ENCODE measurements at places on chromosomes 7 and 10.
A peak's percentile ranks its signal among the peaks of the same experiment; 100 is the strongest.

DNA sequence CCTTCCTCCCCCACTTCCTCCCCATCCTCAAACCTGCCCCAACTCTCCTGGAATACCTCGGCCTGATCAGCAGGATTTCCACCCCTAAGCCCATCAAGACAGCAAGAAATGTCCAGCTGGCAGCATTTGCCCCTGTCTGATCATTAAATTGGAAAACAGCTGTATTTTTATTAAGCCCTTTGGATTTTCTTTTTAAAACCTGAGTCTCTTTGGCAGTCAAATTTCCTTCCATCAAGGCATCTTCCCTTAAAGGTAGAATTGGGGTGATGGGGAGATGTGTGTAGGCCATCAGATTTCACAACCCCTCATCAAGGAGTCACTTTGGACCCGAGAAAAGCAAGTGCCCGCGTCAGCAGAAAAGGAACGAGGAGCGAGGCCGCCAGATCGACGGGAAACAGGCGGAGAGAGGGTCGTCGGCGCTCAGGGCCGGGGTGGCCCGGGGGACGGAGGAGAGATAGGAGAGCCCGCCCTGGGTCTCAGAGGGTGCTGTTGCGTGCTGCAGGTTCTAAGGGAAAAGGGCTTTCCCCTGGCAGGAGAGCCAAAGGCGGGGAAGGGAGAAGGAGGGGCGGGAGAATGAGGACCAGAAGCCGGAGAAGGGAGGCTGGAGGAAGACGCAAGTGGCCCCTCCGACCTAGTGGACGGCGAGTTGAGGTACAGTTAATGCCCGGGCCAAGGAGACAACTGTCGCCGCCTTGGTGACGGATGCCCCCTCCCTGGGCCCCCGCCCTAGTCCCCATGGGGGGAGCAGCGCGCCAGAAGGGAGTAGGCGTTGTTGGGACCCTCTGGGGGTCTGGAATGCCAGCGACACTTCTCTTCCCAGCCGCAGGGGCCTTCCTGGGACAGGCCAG, 11.5 kb upstream of the GATA3 start:
- DNase-seq: no peak

- DNase-seq: no peak
These were observed 65.7 kb downstream of the ABRAXAS2 start for GRCh38 chr10:124867304-124867703.

GRCh38 chr7:1616741-1617140, 46.9 kb upstream of the PSMG3 start:
- no peak for DNase-seq

- DNase-seq: no peak
These were observed 923 bp downstream of the TNPO3 start for GRCh38 chr7:129053938-129054437.

- no peak for DNase-seq
These were observed 7.8 kb upstream of the GPR141 start for GRCh38 chr7:37675749-37676148.

DNA sequence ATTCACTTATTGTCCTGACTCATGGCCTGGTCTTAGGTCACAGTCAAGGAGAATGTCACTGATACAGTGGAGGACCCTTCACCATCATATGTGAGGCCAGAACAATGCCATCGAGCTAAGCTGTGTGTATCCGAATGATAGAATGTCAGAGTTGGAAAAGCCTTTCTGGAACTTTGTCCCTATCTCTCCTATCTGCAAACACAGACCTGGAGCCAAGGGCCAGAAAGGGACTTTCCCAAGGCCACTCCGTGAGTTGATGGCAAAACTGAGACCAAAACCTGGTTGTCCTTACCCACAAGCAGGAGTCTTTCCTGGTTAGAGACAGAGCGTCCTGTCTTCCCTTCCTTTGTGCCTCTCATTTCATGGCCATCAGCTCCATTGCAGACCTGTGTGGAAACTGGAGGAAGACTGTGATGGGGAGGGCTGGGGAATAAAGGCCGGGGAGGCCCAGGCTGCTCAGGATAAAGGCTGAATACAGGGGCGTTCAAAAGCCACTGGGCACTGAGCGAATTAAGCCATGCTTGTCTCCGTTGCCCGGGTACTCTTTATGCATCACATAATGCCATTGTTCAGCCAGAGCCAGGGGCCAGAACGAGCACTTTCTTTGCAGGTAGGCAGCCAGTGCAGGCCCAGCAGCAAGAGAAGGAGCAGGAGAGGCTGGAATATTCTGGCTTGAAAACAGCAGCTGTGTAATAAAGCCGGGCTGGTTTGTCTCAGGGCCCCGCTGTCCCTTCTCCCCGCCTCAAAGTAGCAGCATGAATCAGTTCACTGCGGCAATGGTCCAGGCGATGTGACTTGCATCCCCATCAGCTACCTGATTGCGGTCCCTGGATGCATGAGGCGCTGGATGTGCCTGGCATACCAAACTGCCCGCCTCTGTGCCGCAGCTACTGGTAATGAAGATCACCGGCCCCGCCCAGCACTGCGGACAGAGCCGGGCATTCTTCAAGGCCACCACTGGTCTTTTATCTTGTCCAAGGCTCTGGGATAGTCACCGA, 143.0 kb downstream of the RPS24 start:
- DNase-seq: no peak

DNA sequence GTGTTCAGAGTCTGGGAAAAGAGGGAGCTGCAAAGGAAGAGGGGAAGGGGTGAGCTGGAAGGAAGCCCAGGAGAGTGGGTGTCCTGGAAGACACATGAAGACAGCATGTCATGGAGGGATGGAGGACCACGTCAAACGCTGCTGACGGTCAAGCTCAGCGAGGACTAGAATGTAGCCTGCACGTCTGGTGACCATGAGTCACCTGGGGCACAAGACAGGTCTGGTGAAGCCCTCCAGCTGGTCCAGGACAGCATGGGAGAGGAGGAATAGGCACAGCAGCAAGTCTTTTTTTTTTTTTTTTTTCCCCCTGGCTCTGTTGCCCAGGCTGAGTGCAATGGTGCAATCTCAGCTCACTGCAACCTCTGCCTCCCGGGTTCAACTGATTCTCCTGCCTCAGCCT, 19.6 kb upstream of the AMZ1 start:
- DNase-seq: no peak

DNA sequence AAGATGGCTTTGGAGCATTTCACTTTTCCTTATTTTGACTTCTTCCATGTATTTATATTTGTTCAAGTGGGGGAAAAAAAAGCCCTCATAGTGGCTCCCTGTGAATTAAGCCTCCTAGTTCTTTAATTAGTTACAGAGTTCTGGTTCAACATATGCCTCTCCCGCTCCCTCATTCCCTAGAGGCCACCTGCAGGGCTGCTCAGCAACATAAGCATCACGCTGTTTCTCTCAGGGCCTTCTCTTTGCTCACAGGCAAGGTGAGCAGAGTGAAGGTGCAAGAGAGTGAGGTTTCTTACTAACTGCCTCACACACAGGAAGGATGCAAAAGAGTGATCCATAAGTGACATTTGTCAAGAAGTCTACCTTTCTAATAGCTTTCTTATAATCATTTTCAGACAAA, 196.7 kb downstream of the SEMA3E start:
- no peak for DNase-seq

GRCh38 chr7:106865130-106866041, at the start of gene PIK3CG:
TSS of gene PIK3CG (plus strand) at chr7:106865282. CDS start at chr7:106867562, 2,280 bp downstream.
- DNase-seq: peak; percentile 73

DNA sequence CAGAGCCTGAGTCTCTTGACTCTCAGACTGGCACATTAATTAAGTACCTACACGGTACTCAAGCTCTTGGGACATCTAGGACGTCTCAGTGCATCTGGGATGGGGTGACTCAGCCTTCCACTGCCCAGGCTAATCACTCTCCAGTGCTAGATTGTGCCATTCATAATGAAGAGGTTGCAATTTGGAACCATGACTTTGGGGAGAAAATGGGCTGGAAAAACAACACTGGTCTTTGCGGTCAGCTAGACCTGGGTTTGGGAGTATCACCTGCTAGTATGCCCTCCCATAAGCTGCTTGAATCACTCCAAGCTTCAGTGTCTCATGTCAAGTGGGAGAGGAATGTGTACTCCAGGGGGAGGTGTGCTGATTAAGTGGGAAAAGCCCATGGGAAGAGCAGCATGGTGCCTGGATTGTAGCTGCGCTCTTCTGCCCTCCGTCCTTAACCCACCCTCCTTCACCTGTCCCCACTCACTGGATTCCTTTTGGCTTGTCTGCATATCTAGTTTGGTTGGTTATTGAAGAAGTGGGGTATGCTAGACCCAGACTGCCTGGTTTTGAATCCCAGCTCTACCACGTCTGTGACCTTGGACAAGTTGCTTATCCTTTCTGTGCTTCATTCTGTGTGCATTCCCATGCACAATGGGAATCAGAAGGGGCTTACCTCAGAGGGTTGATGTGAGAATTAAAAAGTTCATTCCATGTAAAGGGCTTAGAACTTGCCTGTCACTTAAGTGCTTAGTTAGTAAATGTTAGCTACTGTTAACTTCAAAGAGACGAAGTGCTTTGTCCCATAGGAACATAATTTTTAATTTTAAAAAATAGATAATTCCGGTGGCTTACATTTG, 3.8 kb downstream of the NFE2L3 start:
- DNase-seq: no peak

- no peak for DNase-seq
These were observed 4.1 kb upstream of the SFR1 start for GRCh38 chr10:104117839-104118323.

DNA sequence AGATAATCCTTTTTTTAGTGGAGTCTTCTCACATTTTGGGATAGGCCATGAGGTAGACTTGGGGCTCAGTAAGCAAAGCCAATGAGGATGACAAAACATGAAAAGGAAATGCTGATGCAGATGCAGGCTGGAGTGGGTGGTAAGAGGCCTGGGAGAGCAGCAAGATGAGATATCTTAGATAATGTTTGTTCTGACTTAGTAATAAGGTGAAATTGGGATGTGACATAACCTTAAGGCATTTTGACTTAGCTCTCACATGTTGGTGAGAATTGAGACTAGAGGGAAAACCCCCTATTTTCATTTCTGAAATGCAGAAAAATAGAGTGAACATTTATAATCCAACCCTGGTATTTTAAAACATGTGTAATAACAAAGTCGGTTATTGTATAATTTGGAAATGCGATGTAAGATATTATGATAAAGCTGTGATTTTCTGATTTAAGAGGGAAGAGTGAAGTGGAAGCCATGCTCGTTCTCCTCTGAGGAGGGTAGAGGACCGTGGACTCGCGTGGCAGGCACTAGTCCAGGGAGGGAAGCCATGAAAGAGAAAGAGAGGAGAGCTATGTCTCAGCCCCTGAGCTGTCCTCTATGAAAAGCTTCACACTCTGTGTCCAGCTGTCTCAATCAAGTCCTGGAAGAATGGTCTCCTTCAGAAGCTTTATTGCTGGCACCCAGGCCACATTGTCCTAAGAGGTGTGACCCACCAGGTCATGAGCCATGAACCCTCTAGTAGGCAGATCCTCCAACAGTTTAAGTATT, 57.3 kb downstream of the ST7 start:
- DNase-seq: no peak

GRCh38 chr10:103921750-103922195, 3.8 kb upstream of the STN1 start:
- DNase-seq: peak; percentile 27

- DNase-seq: no peak
These were observed 50.8 kb downstream of the SUFU start for GRCh38 chr10:102554531-102554930.

GRCh38 chr7:27344471-27344870, 101.9 kb downstream of the EVX1 start:
- no peak for DNase-seq

- no peak for DNase-seq
These were observed 3.5 kb downstream of the GCK start for GRCh38 chr7:44185729-44186128.

DNA sequence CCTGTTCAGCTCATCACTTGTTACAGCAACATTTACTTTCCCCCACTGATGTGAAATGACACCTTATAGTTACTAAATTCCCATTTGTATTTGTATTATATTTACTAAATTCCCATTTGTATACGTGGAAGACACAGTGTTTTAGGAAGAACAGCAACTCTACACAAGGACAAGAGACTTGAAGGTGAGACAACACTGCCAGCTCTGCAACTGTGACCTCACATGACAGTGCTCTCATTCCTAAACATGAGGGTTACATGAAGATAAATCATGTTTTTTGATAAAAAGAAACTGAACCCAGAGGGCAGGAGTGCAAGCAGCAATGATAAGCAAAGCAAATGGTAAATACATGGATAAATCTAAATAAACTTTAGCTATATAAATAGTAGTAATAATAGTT, 60.3 kb downstream of the ATAD1 start:
- no peak for DNase-seq

DNA sequence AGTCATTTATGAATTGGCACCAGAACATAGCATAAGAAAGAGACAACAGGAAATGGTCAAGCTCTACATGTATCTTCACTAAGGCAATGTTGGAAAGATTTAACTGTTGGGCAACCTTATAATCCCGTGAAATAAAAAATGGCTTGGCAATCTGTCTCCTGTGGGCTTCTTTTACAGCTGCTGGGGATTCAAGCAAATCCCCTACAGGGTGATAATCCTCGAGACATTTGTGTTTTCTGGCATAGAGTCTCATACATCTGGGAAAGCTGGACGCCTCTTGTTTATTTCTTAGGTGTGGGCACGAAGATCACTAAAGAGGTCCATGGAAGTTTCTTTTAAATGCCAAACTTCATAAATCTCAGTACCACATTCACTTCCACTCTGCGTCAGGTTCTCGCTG, 82.2 kb upstream of the GPR141 start:
- DNase-seq: no peak

- DNase-seq: no peak
These were observed 51.7 kb downstream of the SNX10 start for GRCh38 chr7:26343320-26343832.

DNA sequence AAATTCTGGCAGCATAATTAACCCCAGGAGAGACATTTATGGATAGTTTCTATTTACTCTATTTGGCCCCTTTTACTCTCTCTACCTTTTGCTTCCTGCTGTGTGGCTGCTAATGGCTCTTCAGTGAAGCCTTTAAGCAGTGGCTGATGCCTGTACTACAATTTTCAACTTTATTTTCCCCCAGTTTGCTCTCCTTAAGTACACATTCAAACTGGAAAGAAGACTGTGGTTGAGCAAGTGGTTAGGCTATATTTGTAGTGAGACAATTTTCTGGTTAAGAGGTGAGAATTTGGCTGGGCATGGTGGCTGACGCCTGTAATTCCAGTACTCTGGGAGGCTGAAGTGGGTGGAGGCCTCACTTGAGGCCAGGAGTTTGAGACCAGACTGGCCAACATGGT, 8.5 kb upstream of the RSBN1L start:
- peak; percentile 14 for DNase-seq

DNA sequence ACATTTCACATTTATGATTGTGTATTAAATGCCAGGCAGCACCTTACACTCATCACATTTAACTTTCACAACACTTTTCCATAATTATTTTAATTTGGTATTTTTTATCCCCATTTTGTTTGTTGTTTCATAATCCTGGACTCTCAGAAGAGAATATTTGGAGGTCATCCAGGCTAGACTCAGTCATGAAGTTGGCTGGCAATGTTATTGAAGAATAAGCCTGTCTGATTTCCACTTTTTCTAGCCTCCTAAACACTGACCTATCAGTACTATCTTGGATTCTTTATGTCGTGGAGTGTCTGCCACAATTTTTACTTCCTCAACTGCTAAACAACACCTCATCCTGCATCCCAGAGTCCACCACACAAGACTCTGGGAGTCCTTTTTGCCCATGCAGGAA, 372.3 kb upstream of the NRP1 start:
- no peak for DNase-seq
